Naive thymus-derived CD4-positive, alpha-beta T cell (primary cell): ENCODE measurements at places on chromosomes 1 and 21. TPM values are rescaled to one million over a fixed set of nuclear protein-coding genes. Genes with fewer than 3 reads are reported as not detected.

Gene AGO4
- 17.8 TPM for total RNA-seq

Gene ENTREP3
- total RNA-seq: 8.2 TPM

DNA sequence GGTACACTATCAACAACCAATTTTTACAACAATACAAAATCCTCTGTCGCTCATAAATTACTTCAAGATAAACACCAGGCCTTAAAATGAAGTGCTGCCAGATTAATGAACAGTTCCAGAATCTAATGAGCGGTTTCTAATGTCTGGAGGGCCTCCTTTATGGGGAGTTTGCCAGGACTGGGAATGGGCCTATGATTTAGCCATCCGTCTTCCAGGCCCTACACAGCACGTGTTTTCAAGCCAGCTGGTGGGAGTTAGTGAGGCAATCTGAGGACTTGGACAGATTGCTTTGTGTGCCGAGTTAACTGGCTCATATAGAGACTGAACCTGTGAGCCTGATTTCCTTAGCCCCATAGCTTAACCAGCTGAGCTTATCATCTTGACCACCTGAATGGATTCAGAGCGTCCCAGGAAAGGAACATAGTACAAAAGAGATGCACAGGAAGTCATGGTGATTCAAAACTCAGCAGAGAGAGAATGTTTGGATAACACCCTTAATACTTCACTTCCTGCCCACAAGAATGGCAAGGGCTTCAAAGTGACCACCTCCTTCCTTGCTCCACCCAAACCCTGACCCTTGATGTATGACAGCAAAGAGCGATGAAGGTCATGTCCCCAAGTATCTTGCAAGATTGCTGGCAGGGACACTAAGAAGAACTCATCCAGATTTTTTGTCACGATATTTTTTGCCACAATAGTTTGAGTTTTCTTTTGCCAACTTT is 143.5 kb downstream of the SLC30A10 start:
- no peak for DNase-seq

Gene ANXA9
- total RNA-seq: not detected

- DNase-seq: no peak
Observed at GRCh38 chr1:51303751-51304251, 26.6 kb downstream of the TTC39A start.

DNA sequence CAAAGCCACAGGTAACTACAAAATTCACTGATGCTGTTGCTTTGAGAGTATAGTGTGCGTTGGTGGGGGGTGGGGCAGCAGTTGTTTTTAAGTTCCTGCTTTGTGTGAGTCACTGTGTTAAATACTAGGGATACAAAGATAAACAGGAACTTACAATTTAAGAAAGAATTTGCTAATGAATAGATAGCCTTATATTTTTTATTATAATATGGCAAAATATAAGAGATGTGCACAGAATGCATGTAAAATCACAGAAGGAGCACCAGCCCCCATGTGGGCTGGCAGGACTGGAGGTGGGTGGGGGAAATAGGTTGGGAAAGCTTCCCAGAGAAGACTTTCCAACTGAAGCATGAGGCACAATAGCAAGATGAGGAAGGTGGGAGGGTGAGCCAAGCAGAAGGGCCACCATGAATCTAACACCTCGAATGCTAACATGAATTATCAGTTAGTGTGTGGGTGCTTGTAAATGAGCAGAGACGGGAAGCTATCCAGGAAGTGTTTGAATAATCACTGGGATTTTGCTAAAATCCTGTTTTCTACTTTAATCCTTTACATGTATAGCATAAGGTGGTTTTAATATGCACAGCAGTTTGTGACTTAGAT is 57.0 kb upstream of the RAVER2 start:
- no peak for DNase-seq

Gene FAM163A
- total RNA-seq: 0.17 TPM
